ENCODE measurements at places on chromosomes 4 and X.

DNA sequence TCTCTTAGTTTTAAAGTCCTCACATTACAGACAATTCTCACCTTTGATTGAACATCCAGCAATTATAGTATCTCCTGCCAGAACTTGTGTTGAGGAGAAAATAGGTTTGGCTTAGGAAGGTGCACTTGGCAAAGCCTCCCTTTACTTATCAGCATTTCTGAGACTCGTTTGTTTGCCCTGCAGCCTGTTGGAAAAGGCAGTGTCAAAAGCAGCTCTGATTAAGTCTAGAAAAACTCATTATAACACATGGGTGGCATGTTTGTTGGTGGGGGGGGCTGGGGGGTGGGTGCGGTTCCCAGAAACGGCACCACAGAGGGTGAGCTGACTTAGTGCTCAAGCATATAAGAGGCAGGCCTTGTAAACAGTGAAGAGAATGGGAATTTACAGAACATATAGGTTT lies 21.7 kb upstream of the PUDP start:
- DNase-seq: no peak

DNA sequence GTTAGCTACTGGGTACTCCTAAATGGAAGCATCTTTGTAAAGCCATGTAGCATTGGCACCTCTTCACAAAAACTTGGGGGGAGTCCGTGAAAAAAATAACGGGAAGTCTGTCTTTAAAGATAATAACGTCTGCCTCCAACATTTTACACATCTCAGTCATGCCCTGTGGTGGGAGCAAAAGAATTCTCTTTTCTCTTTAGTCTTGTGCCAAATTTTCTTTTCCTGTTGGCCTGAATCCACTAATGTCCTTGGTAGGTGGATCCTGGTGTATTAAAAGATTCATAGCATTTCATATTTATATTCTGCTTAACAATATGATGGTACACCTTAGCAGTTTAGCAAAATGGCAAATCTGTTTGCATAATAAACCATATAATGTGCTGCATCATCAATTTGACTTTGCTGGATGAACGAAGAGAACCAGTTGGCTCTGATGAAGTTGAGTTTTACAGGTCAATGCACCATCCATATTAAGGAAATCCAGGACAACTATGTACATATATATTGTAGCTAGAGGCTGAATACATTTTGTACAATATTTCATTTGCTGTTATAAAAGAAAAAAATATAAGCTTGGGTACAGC lies 746.4 kb upstream of the MAGEB2 start:
- DNase-seq: no peak

DNA sequence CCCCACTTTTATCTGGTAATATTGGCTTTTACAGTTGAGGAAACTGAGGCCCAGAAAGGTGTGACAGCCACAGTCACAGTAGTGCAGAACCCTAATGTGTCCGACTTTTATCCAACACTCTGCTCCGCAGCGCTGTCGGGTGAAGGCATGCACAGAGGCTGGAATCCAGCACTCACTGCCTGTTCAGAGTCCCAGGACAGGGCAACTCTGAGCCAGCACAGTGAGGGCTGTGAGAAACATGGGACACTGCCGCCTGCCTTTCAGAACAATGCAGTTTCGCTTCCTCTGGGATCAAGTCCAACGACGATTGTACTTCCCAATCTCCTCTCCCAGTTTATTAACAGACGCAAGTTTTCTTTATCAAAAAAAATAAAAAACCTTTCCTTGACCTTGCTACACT lies 41.9 kb upstream of the PDGFRA start:
- no peak for DNase-seq

DNA sequence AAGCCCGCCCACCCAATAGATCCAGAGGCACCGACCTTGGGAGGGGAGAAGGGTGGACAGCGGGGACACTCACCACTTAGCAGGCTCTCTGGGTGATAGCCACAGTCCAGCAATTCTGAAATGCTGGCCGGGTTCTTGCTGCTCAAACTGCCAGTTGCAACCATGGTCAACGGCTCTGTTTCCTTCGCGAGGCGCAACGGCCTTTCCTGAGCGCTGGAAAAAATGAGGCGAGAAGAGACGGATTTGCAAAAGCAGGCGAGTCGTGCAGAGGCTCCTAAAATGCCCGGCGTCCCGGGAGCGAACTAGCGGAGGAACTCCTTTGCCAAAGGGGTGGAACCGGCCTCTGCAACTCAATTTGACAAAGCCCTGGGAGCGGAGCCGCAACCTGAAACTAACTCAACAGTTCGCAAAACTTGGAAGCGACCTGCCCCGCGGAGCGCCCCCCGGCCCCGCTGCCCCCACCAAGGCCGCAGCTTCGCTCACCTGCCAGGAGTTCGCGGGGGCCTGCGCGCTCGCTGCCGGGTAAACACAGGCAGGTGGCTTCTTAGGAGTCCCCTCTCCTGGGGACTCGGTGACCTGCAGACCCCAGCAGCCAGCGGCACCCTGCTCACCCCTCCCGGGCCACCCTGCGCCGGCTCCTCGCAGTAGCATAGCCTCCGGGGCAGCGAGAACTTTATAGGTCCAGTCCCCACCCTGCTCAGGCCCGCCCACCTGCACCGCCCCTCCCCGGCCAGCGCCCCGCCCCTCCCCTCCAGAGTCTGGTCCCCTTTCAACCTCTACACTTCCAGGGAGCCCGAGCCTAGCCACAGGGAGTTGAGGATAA lies at the start of gene DDIT4L:
Gene DDIT4L (minus strand): TSS at position 649 of the 823 bp plus-strand sequence. CDS start 485 bp downstream, at position 164.
- no peak for DNase-seq

GRCh38 chr4:1490011-1490653 lies 83.9 kb upstream of the NKX1-1 start:
- DNase-seq: no peak

DNA sequence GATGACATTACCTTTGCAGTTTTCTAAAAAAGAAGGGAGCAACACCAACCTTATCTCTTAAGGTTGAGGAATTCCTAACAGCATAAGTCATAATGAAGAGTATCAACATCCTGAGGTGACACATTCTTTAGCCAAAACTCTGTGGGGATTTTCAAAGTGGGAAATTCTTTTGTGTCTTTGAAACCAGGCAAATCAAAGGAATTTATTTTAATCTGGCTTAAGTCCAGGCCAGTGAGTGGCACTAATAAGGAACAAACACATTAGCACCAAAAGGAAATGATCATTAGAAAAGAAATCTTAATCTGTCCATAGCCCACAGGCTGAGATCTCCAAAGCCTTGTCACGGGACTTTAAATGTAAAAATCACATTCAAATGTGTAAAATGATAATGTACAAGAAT lies 110.1 kb downstream of the LARP7 start:
- DNase-seq: no peak

DNA sequence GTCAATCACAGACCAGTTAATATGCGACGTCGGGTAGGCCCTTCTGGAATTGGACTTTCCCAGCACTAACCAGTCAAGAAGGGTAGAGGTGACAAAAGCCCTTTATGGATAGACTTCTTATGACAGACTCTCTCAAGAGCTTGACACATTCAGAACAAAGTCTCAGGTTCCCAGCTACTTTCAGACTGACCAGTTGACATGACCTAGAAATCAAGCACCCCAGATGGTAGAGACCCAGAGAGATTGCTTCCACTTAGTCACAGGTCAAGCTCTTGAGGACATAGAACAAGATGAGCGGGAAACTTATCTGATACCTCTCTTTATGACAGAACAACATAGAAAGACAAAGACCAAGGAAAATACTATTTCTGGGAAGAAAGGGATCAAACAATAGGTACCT lies 21.4 kb upstream of the HERC6 start:
- DNase-seq: no peak
